ENCODE measurements at places on chromosomes 3 and 15.

GRCh38 chr3:50166620-50167019 is 11.5 kb downstream of the SEMA3F start:
- DNase-seq = no peak

DNA sequence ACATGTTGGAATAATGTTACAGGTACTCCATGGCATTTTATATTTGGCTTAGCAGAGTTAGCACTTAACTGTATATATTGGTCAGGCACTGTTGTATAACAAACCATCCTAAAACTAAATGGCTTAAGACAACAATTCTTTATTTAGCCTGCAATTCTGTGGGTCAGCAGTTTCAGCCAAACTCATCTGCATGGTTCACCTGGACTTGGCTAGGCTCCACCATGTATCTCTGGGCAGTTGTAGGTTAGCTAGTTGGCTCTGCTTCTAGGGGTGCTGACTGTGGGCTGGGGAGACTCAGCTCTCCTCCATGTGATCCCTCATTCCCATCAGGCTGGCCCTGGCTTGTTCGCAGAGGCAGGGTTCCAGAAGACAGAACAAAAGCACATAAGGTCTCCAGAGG is 34.4 kb downstream of the RARB start:
- DNase-seq = no peak

DNA sequence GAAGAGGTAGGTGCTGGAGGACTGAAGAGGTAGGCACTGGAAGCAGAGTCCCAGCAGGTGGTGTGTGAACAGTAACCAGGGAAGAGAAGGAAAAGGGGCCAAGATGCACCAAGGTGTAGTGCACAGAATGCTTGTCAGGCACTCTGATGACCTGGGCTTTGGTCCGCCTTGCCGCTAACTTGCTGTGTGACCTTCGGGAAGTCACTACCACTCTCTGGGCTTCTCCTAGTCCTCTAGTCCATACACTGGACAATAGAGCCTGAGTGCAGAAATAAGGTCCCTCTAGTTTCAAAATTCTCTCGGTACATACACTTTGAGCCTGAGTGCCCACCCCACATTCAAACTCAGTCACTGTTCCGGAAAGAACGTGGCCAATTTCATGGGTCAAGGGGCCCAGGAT is 24.1 kb downstream of the ANP32A start:
- no peak for DNase-seq

- DNase-seq = no peak
These were observed 40.5 kb upstream of the CCK start for GRCh38 chr3:42306499-42306898.

- no peak for DNase-seq
These were observed 906.7 kb downstream of the IGSF11 start for GRCh38 chr3:118127992-118128391.

GRCh38 chr3:133820889-133821675 is 15.5 kb downstream of the SRPRB start:
- no peak for DNase-seq

DNA sequence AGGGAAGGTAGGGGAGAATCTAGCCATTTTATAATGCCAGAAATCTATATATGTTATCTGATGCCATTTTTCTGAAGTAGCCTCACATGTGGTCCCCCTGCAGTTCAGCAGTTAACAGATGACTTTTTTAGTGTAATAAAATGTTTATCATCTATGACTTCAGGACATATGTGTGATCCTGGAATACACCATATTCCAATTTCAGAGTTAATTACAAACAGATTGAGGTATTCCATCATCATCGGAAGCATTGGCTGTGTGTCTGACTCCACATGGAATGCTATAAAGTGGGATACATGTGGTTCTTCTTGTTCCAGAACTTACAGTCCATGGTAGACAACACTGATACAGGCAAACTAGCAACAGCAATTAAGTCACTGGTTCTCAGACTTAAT is 45.9 kb upstream of the LIMD1 start:
- DNase-seq = no peak

- DNase-seq = no peak
These were observed 206.6 kb downstream of the FOXP1 start for GRCh38 chr3:71376911-71377310.

DNA sequence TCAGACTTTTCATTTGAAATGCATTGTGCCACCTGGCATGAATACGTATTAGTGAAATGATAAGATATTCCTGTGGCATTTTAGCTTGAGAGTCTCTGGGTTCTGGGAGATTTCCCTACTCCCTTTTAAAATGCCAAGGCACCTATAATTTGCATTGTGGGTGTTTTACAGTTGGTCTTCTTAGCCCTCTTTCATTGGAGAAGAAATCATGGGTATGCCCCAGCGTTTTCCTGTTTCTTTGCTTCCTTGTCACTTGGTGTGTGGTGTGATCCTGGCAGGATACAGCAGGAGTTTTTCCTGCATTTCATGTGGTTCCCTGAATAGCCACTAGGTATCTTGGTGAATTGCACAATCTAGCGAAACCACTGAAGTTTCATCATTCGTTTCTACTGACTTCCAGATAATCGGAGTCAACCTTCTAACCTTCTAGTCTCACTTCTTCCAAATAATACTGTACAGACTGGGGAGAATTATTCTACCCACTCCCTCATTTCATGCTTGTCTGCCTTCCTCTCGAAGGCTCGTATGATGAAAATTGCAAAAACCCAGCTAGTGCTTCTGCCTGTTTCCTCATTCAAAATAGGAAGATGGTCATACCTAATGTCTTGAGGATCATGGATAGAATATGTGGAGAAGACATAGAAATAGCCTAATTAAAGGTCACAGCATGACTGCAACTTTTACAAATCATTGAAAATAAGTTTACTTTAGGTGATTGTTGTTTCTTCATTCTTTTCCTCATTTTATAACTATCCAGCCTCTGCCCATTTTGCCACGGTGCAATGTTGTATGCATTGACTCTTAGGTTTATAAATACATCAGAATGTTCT is 2.6 kb downstream of the BHLHE40 start:
- no peak for DNase-seq

- DNase-seq = peak; percentile 80
These were observed 37.8 kb downstream of the ZNF445 start for GRCh38 chr3:44439499-44440295.

DNA sequence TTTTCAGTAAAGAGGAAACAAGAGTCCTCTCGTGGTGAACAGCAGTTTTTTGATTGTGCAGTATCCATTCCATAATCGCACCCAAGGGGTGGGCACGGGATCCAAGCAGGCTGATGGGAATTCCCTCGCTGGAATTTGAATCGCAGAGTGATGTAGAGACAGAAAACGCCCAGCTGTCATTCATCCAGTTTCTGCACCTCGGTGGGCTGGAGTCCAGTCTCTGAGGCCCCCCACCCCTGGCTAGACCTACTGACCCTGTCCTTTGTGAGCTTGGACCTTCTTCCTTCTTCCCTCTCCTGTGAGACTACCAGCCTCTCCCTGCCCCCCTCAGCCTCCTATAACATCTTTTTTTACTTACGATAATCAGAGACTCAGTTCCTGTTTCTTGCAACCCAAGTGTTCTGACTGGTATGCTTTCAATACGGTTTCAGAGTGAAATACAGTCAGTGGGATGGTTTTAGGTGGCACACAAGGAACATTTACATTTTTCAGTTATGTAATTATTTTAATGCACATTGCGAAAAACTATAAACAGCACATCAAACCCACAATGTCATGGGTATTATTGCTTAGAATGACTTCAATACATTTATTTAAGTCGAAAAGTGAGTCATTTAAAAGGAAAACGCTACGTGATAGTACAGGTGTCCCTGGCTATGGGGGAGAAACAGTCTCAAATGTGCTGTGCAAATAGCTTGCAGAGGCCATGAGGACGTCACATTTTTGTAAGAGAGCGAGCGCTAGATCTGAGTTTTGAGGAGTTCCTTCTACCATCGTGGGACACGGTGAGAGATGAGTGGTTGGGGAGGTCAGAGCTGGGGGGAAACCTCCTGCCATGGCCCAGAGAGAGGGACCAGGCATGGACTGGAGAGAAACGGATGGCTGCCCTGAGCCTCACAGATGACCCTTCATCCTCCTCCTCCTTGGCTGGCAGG is 37.5 kb upstream of the CHST2 start:
- DNase-seq = no peak

- DNase-seq = no peak
These were observed 2.6 kb downstream of the SPTBN5 start for GRCh38 chr15:41891226-41891625.

DNA sequence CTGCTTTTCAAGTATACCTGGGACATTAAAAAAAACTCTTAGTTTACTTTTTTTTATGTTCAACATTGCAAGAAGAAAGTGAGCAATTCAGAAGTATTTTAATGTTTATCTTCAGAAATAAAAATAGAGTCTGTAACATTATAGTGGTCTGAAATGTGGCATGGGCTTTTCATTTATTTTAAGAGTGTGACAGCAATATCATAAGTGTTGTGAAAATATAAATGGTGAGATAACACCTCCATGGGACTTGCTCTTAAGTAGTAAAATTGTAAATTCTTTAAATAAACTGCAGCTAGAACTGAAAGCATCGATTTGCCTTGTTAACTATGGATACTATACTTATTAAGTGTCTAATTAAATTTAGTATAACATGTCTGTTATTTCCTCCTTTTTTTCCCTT is 48.8 kb upstream of the ZCWPW2 start:
- DNase-seq = no peak

GRCh38 chr3:177618873-177619733 is 421.8 kb upstream of the TBL1XR1 start:
- no peak for DNase-seq

DNA sequence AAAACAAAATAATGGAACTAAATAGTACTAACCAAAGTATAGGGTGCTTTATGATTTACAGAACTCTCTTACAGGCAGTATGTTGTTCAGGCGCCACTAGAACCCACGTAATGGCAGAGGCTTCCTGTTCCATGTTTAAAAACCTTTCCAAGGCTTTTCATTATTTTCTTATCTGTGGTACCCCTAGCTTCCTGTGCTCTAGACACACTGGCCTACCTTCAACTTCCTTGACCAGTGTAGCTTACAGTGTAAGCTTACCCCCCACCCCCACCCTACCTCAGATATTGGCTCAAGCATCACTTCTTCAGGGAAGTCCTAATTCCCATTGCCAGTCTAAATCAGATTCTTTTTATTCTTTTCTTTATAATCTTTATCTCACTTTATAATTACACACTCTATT is 2.9 kb downstream of the NR2C2 start:
- no peak for DNase-seq

- DNase-seq = no peak
These were observed 29.9 kb upstream of the STT3B start for GRCh38 chr3:31502803-31503221.

GRCh38 chr3:19744047-19744446 is 190.0 kb downstream of the EFHB start:
- no peak for DNase-seq

All from suprapubic skin (tissue), 4 donors.